ENCODE measurements at places on chromosomes 7 and 10.

DNA sequence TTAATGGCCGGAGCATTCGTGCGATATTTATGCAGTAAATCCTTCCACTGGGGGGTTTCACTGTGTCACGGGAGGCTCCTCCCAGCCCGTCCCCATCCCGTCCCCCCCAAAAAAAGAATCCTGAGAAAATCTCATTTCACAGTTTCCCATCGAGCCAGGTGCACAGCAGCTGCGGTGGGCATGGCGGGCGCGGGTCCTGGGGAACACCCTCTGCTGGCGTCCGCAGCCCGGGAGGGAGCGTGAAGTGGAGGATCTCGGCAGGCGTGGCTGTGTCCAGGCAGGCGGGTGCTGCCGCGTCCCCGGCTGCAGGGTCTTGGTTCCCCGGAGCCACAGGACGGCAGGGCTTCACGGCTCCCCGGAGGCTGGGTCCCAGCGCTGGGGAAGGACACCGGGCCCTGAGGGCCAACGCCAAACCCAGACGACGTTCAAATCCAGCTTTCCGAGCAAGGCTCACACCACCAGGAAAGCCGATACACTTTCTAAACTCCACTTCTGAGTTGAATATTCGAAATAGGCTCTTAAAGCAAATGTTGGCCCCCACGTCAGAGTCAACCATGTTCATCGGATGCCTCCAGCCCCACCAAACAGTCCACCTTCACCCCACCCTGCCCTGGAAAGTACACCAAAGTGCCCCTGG lies 55.7 kb downstream of the PDGFA start:
- no peak for DNase-seq

- no peak for DNase-seq
These were observed 13.5 kb downstream of the CRYGN start for GRCh38 chr7:151426441-151426903.

DNA sequence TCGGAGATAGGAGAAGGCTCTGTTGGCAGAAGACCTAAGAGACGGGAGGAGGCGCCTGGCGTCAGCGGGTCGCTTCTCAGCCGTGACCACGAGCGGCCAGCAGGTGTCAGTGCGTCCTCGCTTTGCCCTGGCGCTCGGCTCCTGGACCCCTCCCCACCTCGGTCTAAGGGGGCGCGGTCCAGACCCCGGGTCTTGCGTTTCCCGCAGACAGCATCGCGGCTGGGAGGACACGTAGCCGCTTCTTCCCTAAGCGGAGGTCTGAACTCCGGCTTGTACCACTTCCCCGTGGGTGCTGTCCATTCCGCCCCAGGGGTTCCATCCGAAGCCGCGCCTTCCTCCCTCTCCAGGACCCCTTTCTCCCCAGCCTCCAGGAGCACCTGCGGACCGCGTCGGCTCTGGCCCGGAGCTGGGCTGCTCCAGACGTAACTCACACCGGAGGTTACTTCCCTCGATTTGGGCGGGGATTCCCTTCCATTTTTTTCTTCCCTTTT lies 593 bp upstream of the ADRA2A start:
- DNase-seq: peak; percentile 47

DNA sequence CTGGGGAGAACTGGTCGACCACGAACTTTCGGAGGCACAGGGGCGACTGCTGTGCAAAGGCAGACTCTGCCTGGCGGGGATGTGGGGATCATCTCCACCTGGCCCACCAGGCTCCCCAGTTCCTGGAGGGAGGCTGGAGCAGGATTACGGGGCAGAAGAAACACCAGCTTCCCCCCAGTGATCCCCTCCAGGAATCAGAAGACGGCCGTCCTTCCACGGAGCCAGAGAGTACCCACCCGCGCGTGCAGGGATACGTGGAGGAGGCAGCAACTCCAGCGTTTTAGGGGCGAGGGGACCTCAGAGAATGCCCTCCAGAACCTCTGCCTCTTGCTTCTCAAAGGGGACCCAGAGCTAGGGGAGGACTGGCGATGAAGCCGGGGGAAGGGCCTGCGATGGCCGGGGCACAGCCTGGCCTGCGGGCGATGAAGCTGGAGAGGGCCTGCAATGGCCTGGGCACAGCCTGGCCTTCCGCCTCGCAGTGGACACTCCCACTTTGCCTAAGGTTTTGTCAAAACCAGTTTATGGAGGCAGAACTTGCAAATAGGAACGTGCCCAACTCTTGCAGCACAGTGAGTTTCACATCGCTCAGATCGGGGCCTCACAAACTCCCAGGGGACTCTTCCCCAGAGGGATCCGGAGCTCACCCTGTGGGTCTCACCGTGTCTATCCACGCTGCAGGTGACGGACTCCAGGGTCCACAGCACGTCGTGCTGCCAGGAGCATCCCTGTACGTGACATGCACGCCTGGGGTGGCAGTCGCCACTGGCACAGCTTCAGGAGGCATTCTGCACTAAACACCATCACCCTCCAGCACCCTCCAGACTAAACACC lies 77.9 kb upstream of the PDGFA start:
- no peak for DNase-seq

DNA sequence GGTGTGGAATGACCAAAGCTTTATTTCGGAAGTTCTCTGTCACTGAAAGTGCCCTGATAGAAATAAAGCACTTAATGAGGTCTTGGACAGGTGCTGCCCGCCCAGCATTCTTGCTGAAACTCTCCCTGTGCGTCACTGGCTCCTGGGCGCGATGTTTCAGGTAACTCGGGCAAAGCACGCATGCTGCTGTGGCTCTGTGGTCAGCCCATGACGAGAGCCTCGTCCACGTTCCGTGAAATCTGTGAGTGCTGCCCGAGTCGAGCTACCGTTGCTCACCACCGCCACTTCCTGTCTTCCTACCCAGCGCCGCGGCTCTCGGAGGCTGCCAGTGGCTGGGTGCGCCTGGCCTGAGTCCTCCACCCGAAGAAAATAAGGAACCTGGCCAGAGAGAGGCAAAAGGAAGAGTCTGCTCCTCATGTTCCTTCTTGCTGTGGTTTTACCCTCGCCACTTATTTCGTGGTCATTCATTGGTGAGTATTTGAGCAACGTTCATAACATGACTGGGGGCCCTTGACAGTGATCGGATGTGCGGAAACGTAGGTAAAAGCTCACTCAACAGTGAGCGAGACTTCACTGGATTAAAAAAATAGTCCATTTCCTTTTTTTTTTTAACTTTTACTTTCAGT lies 95.5 kb downstream of the MAP3K8 start:
- DNase-seq: peak; percentile 58

DNA sequence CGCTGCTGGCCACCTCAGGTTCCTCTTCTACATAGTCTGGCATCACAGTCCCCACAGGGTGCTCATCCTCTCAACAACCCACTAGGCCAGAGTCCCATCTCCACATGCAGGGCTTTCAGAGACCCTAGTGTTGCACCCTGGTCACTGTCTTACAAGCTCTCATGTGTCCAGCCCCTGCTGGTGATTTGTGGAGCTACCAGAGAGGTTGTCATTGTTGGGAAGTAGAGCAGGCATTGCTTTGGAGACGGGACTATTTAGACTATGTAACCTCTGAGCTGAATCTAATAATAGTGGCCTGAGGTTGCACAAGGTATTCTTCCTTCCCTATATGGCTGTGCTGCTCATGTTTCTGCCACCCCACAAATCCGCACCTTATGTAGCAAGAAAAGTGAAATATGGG lies 135.3 kb upstream of the VWC2 start:
- no peak for DNase-seq

DNA sequence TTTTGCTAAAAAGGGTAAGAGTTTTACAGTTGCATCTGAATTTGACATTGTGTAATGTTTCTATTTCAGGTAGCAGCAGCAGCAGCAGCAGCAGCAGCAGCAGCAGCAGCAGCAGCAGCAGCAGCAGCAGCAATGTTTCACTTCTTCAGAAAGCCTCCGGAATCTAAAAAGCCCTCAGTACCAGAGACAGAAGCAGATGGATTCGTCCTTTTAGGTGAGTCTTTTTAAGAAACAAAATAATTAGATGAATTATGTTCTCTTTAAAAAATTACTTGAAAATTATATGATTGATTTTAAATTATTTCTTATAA lies 32.6 kb downstream of the UMAD1 start:
- DNase-seq: no peak

- no peak for DNase-seq
These were observed 14.8 kb downstream of the LRRC27 start for GRCh38 chr10:132346806-132347205.

DNA sequence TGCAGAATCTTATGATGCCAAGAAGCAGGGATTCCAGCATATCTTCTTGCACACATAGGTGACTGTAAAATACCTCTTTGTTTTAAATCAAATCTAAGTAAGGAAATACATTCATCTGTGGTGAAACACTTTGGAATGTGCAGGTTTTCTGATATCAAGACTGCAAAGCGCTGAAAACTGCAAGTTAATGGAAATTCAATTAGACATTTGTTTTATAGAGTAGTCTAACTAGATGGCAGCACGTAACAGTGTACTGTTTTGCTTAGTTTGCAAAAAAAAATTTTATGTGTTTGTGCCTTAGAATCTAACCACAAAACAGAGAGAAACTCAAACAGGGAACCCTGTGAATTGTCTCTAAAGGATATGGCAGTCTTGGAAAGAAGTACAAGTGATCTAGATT lies 259.2 kb downstream of the HDAC9 start:
- no peak for DNase-seq

DNA sequence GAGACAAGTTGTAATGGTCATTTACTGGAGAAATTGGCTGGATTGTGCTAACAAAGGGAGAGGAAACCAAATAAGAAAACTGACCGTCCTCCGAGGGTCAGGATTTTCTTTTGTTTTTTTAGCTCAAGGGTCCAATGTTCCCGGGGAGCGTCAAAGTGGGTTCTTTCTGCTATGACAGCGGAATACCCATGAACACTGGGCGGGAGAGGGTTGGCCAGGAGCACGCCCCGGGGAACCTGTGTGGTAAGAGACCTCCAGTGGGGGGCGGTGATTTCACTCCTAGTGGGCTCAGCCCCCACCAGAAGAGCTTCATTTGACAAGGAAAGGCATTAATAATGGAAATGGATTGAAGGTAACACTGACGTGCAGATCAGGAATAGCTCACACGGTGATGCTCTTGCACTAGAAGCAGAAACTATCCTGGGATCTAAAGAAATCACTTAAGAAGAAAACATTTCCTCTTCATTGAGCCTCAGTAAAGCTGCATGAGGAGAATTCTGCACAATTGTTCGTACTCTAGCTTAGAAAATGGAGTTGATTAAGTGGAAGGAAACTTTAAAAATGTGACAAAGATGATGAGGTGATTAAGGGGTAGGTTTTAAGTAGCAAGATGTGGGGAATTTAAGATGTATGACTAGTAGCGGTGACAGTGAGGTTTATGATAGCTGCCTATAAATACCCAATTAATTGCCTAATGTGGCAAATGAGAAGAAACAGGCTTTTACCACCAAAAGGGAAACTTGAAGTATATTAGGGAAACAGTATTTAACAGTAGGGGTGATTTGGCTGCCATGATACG lies 627.2 kb downstream of the SUGCT start:
- no peak for DNase-seq

DNA sequence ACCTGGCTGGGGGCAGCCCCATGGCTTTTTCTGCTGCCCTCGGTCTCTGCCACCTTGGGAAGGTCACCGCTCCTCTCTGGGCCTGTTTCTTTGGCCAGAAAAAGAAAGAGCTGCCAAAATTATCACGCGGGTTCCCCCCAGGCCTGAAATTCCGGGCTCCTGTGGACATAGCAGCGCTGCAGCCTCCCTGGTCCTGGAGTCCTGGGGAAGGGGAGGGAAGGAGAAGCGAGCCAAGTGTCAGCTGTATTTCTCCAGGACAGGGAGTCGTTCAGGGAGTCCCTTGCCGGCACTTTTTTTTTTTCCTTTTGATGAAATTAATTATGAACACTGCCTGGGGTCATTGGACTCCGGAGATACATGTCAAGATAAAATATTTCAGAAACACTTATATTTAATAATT lies 152.3 kb upstream of the GPR26 start:
- no peak for DNase-seq

DNA sequence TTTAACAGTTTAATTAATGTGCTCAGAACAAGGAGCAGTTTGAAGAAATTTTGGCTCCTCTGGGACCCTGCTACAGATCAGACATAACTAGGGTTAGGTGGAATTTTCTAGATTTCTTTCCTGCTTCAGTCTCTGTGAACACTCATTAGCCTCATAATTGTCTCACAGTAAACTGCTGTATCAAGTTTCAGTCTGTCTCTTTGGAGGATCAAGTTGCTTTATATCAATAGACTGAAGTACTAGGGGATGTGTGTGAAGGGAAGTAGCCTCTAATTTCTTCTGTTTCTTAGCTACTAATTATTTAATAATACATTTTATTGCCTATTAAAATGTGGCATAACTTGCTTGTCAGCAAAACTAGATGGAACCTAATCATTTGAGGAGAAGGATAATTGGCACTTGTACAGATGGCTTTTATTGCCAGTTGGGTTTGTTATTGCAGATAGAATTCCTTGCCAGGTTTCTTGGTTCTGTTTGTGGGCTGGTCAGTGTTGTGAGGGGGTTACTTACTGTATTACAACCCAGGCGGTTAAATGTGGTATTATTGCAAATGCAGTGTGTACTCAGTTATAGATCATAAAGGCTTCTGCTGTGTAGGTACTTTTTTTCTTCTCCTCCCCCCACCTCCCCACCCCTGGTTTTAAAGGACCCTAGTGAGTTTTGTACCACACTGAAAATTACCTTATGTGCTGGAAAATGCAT lies 758.0 kb downstream of the AUTS2 start:
- no peak for DNase-seq

GRCh38 chr7:14207711-14208110 lies 218.2 kb upstream of the ETV1 start:
- DNase-seq: no peak

GRCh38 chr7:90749774-90750173 lies 153.7 kb downstream of the CDK14 start:
- DNase-seq: no peak

GRCh38 chr7:15816835-15817426 lies 130.4 kb upstream of the MEOX2 start:
- DNase-seq: no peak

DNA sequence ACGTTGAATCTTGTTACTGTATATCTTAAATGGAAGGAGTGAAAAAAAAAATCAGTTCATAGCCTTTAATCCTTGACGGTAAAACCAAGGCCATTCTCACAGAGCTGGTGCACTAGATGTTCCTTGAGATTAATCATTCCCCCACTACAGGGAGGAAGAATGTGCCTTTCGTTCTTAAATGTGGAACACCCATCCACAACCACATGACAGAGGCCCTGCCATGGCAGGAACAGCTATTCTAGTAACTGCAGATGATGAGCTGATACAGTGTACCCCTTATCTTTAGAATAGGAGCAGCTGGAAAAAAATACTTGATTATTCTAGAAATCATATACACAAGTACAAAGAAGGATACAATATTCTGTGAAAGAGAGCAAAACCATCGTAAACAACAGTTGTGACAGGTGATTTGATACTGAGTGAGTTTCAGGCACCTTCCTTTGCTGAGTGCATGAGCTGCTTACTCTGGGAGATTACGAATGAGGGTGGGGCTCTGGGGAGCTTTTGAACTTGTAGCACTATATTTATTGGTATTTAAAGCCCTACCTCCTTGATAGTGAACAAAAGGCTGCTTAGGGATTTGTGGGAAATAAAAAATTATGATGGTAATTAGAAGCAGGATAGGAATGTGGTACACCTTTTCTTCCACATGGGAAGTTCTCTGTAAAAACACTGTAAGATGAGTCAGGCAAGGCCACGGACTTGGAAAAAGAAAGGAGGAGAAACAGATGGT lies 244.4 kb upstream of the SLC26A5 start:
- DNase-seq: no peak

- no peak for DNase-seq
These were observed 74.6 kb upstream of the EGFR start for GRCh38 chr7:54944179-54944578.

GRCh38 chr10:21047511-21047910 lies 150.4 kb upstream of the NEBL start:
- DNase-seq: no peak

GRCh38 chr7:155818820-155819168 lies 6.5 kb upstream of the SHH start:
- DNase-seq: no peak

- DNase-seq: no peak
These were observed 160.5 kb upstream of the GHITM start for GRCh38 chr10:83978681-83979383.
